ENCODE measurements at places on chromosomes 3 and 15.

DNA sequence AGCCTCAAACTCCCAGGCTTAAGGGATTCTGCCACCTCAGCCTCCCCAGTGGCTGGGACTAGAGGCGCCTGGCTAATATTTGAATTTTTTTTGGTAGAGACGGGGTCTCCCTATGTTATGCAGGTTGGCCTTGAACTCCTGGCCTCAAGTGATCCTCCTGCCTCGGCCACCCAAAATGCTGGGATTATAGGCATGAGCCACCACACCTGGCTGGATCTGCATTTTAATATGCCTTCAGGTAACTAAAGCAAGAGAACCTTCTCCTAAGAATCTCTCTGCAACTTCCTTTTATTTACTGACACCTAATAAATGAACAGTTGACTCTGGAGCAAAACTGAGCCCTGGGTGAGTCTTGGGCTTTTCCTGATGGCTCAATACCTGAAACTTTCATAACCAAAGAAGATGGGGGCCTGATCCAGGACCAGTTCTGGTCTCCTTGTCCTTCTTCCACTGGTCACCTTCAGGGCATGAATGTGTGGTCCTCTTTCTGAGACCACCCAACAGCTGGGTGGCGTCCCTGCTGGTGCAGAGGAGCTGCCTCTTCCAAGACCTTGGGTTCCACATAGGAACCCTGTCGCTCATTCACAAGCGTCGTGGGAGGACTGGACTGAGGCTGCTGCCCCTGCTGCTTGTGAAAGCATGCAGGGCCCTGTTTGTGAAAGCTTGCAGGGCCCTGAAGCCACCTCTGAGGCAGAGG, 28.2 kb downstream of the CCR9 start:
- no peak for DNase-seq

- DNase-seq = no peak
These were observed 14.9 kb upstream of the PCSK6 start for GRCh38 chr15:101504373-101504772.

GRCh38 chr3:194758716-194759115, 73.0 kb downstream of the FAM43A start:
- DNase-seq = no peak

GRCh38 chr3:66432041-66432766, 68.6 kb downstream of the LRIG1 start:
- no peak for DNase-seq

DNA sequence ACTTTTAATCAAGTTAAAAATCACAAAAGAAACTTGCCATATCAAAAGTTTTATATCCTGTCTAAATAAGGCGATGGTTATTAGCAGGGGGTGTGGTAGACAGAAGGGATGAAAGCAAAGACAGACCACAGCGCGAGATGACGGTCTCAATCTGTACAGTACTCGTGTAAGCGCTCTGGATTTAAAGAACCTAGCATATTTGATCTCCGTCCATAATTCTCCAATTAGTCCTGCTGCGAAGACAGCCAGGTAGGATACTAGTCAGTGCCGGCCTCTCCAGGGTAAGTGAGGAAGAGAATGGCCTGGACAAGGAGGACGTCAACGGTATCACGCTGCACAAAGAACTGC, 701 bp downstream of the SGO1 start:
- DNase-seq = no peak

DNA sequence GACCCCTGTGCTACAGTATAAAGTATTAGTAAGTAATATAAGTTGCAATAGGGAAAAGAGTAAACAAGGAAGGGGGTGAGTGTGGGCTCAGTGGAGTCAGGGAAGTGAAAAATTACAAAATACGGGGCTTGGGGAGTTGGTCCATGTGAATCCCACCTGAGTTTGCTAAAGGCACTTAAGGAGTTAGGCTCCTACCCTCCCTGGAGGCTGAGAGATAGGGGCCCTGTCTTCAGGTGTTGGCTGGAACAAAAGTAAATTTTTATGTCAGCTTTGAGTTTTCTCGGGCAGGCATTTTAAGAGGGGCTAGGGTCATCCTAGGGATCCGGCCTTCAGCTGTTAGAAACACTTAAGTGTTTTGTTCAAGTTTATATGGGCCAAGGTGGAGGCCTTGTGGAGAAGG, 8.2 kb downstream of the TRPC1 start:
- no peak for DNase-seq

- DNase-seq = no peak
These were observed 88.9 kb downstream of the SUCNR1 start for GRCh38 chr3:151962352-151962751.

DNA sequence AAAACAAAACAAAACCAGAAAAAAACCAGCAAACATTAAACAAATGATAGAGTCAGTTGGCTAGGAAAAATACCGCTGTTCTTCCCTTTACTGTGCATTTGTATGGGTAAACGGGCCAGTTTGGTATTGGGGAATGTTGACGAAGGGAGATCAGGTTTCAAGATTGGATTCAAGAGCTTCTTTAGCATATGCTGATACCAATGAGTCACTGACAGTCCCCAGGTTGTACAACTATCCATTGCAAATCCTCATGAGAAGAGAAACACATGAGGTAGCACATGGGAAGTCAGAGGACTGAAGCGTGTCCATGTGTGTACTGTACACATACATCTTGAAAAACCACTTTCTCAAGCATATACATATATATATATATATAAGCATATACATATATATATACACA, 25.6 kb downstream of the TIGIT start:
- DNase-seq = no peak

All from activated CD4-positive, alpha-beta T cell treated with anti-CD3 and anti-CD28 coated beads, Interleukin-2, amount 50 U/mL, for 24 hours (primary cell).